ENCODE measurements at places on chromosomes 12 and 14. TPM values are rescaled to one million over a fixed set of nuclear protein-coding genes. Genes with fewer than 3 reads are reported as not detected.

DNA sequence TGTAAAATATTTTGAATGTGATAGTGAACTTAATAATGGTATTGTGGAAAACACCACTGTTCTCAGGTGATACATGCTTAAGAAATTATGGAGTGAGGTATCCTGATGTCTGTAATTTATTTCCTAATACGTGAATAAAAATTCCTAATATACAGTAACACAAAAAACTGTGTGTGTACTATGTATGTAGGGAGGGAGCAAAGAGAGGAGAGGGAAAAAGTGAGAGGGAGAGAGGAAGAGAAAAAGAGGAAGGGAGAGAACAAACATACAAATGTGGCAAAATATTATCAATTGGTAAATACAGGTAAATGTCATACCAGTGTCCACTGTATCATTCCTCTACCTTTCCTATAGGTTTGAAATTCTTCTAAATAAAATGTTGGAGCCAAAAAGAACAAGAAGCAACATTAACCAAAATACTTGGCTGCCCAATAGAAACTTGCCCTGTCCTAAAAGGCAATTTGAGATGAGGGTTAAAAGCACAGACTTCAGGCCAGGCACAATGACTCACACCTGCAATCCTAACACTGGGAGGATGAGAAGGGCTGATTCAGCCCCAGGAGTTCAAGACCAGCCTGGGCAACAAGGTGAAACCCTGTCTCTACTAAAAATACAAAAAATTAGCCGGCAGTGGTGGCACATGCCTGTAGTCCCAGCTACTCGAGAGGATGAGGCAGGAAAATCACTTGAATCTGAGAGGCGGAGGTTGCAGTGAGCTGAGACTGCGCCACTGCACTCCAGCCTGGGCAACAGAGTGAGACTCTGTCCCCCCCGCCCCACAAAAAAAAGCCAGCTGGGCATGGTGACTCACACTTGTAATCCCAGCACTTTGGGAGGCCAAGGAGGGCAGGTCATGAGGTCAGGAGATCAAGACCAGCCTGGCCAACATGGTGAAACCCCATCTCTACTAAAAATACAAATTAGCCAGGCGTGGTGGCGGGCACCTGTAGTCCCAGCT, 14.5 kb downstream of the R3HDM2 start:
- no peaks in the 10 kb centered on the region for H3K27me3 ChIP-seq
- peaks cover 9% of the 10 kb centered on the region for H3K36me3 ChIP-seq
- H3K4me3 ChIP-seq, result no peak overlapping the region
- DNase-seq, result no peak

DNA sequence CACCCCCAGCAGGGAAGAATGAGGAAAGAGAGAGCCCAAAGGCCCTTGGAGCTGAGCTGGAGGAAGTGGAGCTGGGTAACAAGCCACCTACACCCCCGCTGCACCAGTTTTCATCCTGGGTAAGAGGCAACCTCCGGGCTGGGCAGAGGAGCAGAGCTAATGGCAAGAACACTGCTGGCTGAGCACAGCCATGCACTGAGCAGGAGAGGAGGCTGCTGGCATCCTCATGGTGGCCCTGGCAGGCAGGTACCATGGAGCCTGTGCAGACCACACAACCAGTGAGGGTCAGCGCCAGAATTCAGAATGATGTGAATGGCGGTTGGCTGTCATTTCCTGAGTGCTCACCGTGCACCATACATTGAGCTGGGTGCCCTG, 29.7 kb downstream of the PLEKHH1 start:
- H3K36me3 ChIP-seq, result no peaks in the 10 kb centered on the region
- no peak for DNase-seq
- H3K4me1 ChIP-seq, result no peaks in the 10 kb centered on the region
- no peak overlapping the region for H3K4me3 ChIP-seq
- no peaks in the 10 kb centered on the region for H3K27me3 ChIP-seq
- H3K27ac ChIP-seq, result no peak overlapping the region

- H3K36me3 ChIP-seq, result peaks cover 19% of the 10 kb centered on the region
- peaks cover 53% of the 10 kb centered on the region for H3K4me1 ChIP-seq
- no peak overlapping the region for H3K4me3 ChIP-seq
These were observed 3.1 kb upstream of the CDCA4 start for GRCh38 chr14:105023791-105024480.

DNA sequence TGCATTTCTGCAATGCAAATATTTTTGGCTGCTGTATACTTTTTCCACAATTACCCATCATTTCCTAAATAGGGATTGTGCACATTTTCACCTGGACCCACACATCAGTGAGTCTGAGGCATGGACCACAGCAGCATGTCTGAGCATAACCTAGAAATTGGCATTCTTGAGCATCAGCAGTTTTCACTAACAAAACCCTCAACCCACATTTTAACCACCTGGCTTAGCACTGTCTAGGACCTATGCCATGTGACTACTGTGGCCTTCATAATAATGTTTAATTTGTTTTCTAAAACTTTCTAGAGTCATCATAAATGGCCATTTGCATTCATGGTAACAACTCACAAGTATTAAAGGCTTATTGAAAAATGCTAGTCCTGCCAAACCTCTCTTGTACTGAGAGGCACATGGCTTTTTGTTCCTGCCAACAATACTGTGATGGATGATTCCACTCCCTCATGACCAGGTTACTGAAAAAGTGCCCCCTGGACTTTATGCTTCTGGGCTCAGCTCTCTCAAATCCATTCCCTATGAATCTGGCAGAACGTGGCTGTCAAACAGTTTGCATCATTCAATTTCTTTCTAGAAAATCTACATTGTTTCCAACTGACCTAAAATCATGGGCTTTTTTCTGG, 240.0 kb downstream of the MDGA2 start:
- no peaks in the 10 kb centered on the region for H3K27me3 ChIP-seq
- H3K27ac ChIP-seq, result no peak overlapping the region
- no peaks in the 10 kb centered on the region for H3K4me1 ChIP-seq
- H3K36me3 ChIP-seq, result no peaks in the 10 kb centered on the region

DNA sequence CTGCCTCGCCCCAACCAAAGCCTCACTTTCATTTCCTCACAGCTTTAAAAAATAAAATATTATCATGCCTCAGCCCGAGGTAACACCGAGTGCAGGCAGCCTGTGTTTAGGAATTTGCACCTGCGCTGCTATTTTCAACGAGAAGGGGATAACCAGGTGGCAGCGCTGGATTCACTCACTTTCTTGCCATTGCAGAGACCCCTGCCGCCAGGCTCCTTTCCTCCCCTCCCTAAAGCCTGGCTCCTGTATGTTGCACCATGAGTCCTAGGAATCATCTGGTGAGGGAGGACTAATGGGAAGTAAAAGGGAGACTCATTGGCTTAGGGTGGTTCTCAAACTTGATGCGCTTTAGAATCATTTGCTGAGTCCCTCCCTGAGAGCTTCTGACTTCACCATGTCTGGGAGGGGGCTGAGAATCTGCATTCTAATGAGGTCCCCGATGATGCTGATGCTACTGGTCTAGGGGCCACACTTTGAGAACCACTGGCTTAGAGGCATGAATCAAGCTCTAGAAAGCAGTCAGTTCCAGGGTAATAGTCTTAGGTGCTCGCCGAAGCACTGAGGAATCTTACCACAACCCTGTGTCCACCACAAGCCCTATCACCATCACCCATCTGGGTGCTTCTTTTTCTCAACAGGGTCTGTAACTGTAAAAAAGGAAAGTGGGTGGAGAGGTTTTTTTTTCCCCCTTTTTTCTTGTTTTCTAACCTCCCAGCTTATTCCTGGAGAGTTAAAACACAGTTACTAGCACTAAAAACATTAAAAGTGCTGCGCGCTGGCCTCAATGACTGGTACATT, 83.8 kb downstream of the SLC38A1 start:
- no peak for DNase-seq
- peak overlapping the region; percentile 66 for H3K27ac ChIP-seq
- no peaks in the 10 kb centered on the region for H3K27me3 ChIP-seq
- peaks cover 24% of the 10 kb centered on the region for H3K4me1 ChIP-seq
- no peak overlapping the region for H3K4me3 ChIP-seq

GRCh38 chr12:108634341-108634751, 652 bp upstream of the SELPLG start:
- peak; percentile 73 for DNase-seq
- H3K36me3 ChIP-seq, result peaks cover 18% of the 10 kb centered on the region
- H3K27ac ChIP-seq, result peak overlapping the region; percentile 100
- peaks cover 62% of the 10 kb centered on the region for H3K4me1 ChIP-seq

DNA sequence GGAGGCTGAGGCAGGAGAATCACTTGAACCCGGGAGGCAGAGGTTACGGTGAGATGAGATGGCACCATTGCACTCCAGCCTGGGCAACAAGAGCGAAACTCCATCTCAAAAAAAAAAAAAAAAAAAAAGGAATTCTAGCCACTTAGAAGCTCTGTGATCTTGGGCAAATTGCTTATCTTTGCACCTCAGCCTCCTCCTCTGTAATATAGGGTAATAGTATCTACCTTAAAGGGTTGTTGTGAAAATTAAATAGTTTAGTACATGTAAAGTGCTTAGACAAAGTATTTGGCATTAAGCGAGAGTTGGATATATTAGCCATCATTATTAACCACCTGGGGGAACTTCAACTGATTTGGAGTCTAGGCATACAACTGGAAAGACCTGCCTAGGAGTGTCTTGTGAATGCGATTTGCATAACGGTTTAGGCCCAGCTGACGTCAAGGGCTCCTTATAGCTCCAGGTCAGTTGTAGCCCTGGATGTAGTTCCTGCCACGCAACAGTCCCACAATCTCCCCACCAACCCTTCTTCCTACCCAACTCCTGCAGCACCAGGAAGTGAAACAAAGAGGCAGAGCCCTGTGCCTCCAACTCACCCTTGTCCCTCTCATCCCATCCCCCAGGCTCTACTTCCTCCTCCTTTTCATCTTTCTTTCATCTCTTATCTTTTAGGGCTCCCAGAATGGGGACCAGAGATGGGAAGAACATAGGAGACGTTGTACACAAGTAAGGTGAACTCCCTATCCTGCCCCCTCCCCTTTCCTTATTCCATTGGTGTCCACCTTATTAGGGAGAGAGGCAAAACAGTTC, 2.1 kb upstream of the IL23A start:
- H3K4me3 ChIP-seq, result no peak overlapping the region
- H3K4me1 ChIP-seq, result peaks cover 51% of the 10 kb centered on the region
- H3K36me3 ChIP-seq, result peaks cover 20% of the 10 kb centered on the region

DNA sequence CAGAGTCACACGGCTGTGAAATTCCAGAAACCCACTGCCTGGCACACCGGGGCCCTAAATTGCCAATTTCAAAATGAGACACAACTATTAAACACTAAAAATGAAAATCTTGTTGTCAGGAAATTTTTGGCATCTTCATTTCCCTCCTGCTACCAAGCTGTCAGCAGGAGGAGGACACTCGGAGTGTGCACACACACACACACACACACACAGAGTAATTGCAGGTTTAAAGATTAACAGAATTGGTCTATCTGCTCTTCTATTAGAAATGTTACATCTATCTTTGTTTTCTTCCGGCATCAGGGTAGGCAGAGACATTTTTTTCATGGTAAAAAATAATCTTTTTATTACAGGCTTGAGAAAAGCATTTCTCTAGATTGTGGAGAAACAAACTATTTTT, 314.2 kb downstream of the EGLN3 start:
- no peak overlapping the region for H3K27ac ChIP-seq
- no peaks in the 10 kb centered on the region for H3K4me1 ChIP-seq
- DNase-seq, result no peak
- H3K36me3 ChIP-seq, result no peaks in the 10 kb centered on the region

- no peak overlapping the region for H3K4me3 ChIP-seq
- H3K36me3 ChIP-seq, result no peaks in the 10 kb centered on the region
- H3K27ac ChIP-seq, result no peak overlapping the region
- no peak for DNase-seq
These were observed 38.1 kb downstream of the RASSF9 start for GRCh38 chr12:85798122-85798521.

- no peak overlapping the region for H3K27ac ChIP-seq
- H3K4me3 ChIP-seq, result no peak overlapping the region
- no peak for DNase-seq
- no peaks in the 10 kb centered on the region for H3K36me3 ChIP-seq
These were observed 42.9 kb upstream of the SINHCAF start for GRCh38 chr12:31368666-31369361.

- H3K4me3 ChIP-seq, result peak within 1 kb of the TSS; percentile 75
- no peaks in the 10 kb centered on the region for H3K36me3 ChIP-seq
- no peaks in the 10 kb centered on the region for H3K27me3 ChIP-seq
- peak within 1 kb of the TSS; percentile 77 for H3K27ac ChIP-seq
These were observed at the start of gene C1R for GRCh38 chr12:7092229-7092985. Gene C1R (minus strand): TSS chr12:7092445. CDS start chr12:7092388, 57 bp downstream.

DNA sequence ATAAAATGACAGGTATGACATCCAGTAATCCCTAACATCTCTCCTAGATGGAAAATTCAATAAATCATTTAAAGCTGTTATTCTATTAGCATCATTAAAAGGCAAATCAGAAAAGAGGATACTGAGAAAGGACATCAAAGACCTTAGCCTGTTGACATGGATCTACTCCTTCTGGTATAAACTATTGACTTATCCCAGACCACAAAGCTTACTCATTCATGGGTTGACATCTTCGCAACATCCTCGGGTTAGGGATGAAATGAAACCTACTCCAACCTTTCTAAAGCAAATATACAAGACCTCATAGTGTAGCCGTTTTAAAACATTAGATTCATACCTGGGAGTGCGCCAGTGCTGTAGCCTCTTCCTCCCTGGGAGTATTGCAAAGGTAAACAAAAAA, 191.5 kb upstream of the BTG1 start:
- H3K27ac ChIP-seq, result no peak overlapping the region
- H3K27me3 ChIP-seq, result no peaks in the 10 kb centered on the region
- H3K4me1 ChIP-seq, result peaks cover 33% of the 10 kb centered on the region
- DNase-seq, result no peak

GRCh38 chr12:128381541-128381940, 114.6 kb downstream of the TMEM132C start:
- no peaks in the 10 kb centered on the region for H3K36me3 ChIP-seq
- no peak overlapping the region for H3K27ac ChIP-seq
- peaks cover 8% of the 10 kb centered on the region for H3K27me3 ChIP-seq
- H3K4me1 ChIP-seq, result no peaks in the 10 kb centered on the region
- no peak for DNase-seq
- no peak overlapping the region for H3K4me3 ChIP-seq

The PRR4 gene
- total RNA-seq, result 3.2 TPM

The RNF212B gene
- not detected for total RNA-seq

The KLHL33 gene
- 0.59 TPM for total RNA-seq

The C12orf60 gene
- total RNA-seq, result 3.3 TPM

The AMN gene
- 1.4 TPM for total RNA-seq

The CCDC60 gene
- total RNA-seq, result not detected

The KRT6B gene
- total RNA-seq, result not detected

The ADAM20 gene
- total RNA-seq, result 0.29 TPM

Measured in activated CD8-positive, alpha-beta T cell treated with anti-CD3 and anti-CD28 coated beads for 36 hours (primary cell).